ENCODE measurements at places on chromosomes 2 and 18.

DNA sequence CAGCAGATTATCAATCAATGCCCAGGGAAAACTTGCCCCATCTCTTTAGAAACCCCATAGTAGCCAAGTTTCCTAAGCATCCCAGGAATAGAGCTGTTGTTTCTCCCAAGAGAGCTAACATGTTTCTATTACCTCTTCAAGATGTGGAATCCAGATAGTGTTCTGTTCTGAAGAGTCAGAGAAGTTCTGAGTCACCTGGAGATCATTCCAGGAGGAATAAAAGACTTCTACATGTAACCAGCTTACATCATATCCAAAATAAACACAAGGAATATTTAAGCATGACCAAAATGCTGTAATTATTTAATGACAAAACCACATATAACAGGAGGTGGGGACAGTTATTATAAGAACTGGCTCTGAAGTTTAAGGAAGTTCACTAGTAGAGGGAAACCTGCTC, 51.0 kb upstream of the GORASP2 start:
- DNase-seq, result no peak

DNA sequence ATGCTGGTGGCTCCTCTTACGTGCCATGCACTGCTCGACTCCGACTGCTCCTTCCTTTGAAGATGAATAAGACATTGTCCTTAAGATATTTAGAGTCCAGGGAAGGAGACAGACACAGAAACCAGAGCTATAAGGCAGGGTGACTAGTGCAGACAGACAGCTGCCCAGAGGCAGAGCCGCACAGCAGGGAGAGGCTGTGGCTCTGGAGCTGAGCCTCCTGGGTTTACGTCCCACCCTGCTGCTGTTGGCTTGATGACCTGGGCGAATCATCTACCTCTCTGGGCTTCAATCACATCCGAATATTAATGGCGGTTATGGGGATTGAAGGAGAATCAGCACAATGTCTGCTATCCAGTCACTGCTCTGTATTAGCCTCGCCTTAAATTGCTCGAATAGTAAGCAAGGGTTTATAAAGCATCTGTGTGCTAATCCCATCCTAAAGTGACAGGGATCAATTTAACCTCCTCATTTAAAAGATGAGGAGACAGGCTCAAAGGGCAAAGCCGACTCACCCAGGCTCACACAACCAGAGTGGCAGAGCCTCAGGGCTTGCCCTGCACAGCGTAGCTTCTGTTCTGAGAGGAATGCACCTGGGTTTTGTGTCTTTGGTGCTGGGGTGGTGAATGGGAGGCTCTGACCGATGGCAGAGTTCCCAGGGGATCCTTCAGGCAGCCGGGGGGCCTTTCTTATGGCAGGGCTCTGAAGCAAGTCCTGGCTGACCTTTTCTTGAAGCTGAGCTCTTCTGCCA, 284.1 kb downstream of the MYCN start:
- no peak for DNase-seq

DNA sequence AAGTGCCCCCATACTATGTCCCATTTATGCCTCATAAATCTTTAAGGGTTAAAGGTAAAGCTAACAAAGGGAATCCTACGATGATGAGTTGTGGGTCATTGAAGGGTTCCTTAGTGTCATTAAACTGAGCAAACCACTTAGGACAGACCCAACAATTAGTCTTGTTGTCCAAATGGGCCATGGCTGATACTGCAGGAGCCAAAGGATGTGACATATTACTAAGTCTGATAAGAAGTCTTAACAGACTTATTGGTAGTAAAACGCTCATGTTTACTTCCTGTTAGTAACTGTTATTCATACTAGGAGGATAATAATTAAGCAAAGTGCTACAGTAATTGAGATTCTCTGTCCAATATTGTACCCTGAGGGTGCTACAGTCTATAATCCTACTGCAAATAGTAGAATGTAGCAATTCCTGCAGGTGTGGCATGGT, 96.8 kb downstream of the PTPN4 start:
- DNase-seq, result no peak

GRCh38 chr2:188811522-188811921, 162.7 kb upstream of the COL3A1 start:
- no peak for DNase-seq

GRCh38 chr2:23706613-23707078, 220.3 kb downstream of the ATAD2B start:
- DNase-seq, result no peak

GRCh38 chr2:233350708-233351107, 3.6 kb upstream of the DGKD start:
- DNase-seq, result peak; percentile 49

GRCh38 chr18:66558773-66559172, 45.1 kb downstream of the CDH19 start:
- no peak for DNase-seq

GRCh38 chr2:226477221-226478108, 322.2 kb downstream of the IRS1 start:
- no peak for DNase-seq

GRCh38 chr2:101729521-101730190, 32.1 kb downstream of the MAP4K4 start:
- no peak for DNase-seq

GRCh38 chr2:97919858-97920257, 75.9 kb downstream of the TMEM131 start:
- no peak for DNase-seq

DNA sequence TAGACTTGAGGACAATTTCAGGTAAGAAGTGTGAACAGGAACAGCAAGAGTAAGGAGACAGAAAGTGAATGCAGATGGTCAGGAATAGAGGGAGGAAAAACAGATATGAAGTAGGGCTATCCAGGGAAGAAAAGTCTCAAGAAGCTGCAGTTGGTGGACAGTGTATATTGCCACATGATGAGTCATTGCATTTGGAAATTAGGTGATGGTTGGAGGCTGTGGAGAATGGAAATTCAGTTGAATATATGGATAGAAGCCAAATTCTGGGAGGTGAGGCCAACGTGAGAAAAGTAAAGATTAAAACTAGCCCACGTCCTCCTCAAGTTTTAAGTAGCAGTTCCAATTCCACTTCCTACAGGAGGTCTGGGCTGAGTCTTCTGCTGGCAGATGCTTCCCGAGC, 158.4 kb downstream of the UBE2E3 start:
- no peak for DNase-seq

GRCh38 chr2:196131384-196131937, 39.9 kb downstream of the STK17B start:
- peak; percentile 70 for DNase-seq

GRCh38 chr18:52569492-52569891, 229.5 kb downstream of the DCC start:
- DNase-seq, result no peak

GRCh38 chr2:99555404-99555803, 65.6 kb upstream of the REV1 start:
- no peak for DNase-seq

GRCh38 chr2:157420771-157421323, 23.0 kb downstream of the CYTIP start:
- DNase-seq, result peak; percentile 83

GRCh38 chr2:102063941-102064678, 72.3 kb downstream of the IL1R2 start:
- DNase-seq, result peak; percentile 80

DNA sequence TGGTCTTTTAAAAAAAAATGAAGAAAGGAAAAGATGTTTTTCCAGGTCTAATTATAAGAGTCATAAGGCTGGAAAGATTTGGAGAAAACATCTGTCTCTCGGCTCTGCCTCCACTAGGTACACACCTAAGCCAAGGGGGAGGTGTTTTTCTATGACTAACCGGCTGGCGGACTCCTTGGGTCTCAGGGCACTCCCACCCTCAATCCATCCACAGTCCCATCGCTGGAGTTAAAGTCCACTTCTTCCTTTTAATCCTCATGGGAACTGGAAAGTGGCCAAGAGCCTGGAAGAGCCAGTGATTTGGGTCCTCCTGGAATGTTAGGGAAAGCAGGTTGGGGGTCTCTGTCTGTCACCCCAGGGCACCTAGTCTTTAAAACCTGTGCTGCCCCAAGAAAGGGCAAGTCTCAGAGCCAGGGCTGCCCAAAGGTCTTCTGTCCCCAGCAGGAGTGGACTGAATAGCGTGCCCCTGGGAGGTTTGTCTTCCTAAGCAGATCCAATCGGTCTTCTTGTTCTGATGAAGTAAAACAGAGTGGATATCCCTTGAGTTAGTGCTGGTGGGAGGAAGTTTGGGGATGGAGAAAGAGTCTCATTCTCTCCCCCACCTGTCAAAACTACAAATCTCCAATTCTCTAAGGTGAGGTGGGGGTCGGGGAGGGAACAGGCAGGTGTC, 66.4 kb downstream of the MCFD2 start:
- DNase-seq, result no peak

DNA sequence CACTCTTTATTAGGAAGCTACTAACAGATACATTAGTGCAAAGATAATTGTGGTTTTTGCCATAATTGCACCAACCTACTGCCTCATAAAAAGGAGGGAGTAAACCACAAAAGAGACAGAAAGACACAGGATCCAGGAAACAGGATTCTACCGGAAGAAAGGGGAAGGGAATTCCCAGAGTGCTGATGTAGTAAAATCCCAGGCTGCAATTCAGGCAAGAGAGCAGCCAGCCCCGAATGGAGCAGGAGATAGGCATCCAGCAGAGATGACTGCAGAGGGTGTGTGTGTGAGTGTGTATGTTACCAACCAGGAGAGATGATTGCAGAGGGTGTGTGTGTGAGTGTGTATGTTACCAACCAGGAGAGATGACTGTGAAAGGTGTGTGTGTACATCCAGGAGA, 84.4 kb downstream of the KCNS3 start:
- DNase-seq, result no peak

DNA sequence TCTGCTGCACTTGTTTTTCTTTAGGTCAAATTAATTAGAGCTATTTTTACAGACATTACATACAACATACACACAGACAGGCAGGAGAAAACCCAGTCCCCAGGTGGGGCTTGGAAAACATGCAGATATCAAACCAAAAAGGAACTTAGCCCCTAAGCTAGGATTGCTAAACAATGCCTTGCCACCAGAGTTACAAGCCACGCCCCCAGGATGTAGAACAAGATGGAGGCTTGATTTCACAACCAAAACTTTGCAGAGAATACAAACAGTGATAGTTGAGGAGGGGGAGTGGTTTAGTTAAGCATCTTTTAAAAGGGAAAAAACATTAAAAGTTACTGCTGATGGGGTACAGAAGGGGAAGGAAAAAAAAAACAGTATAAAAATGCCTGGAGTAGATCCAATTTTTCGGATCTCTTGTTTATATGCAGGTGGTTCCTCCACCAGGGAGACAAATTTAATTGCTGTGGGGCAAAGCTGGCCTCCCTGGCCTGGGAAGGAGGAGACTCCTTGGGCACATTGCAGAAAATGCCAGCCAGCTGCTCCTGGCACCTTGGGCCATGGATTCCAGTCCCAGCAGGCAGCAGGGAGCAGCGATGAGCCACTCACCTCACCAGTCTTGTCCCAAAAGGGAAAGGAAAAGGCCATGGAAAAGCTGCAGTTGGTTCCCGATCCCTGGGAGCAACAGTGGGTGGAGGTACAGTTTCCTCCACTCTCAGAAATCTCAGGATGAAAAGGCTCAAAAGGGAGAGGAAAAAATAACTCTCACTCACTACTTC, 348.4 kb upstream of the REG3G start:
- DNase-seq, result no peak

- no peak for DNase-seq
Measured at GRCh38 chr2:166293984-166294383, 81.8 kb downstream of the SCN9A start.

- DNase-seq, result peak; percentile 17
Measured at GRCh38 chr18:57915865-57916582, 112.9 kb upstream of the ATP8B1 start.

DNA sequence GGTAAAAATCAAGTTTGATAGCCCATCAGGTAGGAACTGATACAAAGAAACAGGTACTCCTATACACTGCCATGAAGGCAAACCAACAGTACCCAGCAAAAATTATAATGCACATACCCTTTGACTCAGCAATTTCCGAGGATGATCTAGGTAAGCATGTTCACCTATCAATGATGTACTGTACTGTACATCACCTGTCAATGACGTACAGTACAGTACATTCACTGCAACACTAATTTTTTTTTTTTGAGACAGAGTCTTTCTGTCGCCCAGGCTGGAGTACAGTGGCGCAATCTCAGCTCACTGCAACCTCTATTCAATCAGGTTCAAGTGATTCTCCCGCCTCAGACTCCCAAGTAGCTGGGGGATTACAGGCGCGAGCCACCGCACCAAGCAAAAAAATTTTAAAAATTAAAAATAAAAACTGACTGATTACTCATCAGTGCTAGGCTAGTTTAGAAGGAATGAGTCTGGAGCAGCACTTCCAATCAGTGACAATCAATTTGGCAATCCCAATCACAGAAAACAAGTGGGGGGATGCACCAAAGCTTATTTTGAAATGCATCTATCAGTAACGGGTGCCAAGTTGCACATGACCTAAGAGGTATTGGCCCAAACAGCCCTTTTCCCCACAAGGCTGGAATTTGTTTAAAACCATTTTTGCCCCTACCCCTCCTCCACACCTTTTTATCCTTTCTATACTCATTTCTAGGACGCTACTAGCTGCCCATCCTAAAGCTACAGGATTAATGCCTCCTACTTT, 8.2 kb downstream of the SRSF7 start:
- DNase-seq, result no peak

- DNase-seq, result no peak
Measured at GRCh38 chr2:228625481-228625880, 444.0 kb upstream of the SPHKAP start.

DNA sequence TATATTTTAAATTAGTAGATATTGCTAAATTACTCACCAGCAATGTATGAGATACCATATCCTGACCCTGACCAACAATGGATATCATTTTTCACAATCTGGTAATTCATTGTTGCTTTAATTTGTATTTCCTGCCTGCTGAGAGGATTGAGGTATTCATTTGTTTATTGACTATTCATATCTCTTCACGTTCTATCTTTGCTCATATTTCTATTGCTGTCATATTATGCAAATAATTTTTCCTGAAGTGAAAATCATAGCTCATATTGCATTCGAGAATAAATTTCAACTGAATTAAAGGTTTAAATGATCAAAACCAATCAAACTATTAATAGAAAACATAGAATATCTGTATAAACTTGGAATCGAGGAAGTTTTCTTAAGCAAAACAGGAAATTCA, 31.0 kb downstream of the INO80D start:
- DNase-seq, result no peak
